ENCODE measurements at places on chromosomes 3 and 15. TPM values are rescaled to one million over a fixed set of nuclear protein-coding genes. Genes with fewer than 3 reads are reported as not detected.

DNA sequence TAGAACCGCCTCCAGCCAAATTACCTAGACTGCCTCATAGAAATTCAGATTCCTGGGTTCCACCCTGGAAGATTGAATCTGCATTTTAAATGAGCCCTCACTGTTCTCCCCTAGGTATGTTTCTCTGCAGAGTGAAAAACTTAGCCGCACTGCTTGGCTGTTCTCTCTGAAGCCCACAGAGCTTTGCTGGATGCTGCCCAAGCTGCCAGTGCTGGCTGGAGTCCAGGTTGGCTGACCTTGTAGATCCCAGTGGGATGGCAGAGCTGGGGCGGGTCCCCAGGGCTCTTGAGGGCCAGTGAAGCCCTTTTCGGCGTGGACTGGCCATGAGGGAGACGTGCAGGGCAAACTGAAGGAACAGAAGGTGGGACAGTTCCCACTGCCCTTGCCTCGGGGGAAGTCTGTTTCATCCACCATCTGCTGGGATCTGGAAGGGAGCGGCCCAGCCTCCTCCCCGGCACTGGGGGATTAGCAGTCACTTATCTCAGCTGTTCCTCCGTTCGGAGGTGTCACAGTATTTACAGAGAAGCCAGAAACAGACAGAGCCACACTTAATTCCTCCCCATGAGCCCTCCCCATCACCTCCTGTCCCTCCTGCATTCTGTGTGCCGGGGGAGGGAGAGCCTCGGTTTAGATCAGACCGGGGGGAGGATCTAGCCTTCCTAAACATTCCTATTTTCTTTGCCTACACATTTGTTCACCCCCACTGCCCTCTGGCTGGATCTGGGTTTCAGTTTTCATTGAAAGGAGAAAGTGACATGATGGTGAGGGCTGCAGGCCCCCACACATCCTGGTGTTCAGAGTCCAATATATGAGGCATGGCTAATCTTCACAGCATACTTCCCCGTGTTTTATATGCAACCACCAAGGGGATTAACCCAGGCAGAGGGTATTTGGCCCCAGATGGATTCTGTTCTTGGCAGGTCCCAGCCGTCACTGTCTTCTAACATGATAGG is 4.1 kb upstream of the ACTC1 start:
- no peak for DNase-seq

DNA sequence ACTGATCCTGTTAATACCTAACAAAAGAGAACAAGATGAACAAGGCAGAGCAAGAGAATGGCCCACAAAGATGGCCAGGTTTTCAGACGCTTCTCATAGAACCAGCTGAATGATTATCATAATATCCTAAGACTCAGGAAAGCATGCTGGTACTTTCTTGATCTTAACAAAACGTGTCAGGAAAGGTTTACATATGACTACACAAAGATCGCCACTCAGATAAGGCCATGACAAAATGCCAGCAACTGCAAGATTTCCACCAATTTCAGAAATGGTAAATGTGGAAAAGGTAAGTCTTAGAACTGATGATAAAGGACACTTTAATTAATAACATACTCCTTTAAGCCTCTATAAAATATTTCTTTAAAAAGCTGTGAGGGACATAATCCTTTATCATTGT is 108.8 kb downstream of the DLG1 start:
- DNase-seq, result no peak

- no peak for DNase-seq
Measured at GRCh38 chr15:96328181-96328876, 2.2 kb upstream of the NR2F2 start.

DNA sequence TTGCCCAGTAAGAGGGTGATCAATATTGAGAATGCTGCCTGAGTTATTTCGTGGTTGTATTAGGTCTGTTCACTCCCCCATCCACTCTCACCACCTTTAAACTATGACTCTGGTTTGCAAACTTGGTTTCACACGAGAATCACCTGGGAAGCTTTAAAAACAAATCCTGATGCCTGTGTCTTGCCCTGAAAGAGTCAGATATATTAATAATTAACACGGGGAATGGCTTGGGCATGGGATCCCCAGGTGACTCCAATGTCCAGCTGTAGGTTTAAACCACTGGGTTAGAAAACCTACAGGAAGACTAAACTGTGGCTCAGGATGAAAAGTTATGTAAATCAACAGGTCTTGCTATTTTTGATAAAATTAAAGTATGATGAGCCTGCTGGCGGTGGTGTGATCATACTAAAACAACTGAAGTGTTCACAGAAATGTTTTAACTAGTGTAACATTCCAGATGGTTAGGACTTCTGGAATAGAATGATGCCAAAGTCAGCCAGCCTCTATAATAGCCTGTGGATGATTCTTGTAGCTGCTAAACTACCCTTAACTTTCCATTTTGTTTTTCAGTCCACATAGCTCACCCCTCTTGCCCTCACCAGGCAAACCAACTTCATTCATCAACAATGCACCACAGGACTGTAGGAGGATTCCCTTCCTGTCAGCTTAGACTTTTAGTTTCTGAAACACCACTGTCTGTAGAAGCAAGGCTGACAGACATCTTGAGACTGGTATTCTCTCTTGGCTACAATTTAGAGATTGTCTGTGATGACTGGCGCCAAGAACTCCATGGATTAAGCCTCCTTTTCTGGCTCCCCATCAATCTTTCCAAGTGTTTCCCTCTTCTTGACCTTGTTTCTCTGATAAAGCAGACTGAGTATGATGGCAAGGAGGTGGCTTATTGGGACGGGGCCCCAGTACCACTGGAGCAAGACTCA is 119.1 kb upstream of the ADAMTS9 start:
- no peak for DNase-seq

- no peak for DNase-seq
Measured at GRCh38 chr3:143650827-143651226, 197.4 kb downstream of the SLC9A9 start.

Gene TP63
- total RNA-seq, result 0.33 TPM

DNA sequence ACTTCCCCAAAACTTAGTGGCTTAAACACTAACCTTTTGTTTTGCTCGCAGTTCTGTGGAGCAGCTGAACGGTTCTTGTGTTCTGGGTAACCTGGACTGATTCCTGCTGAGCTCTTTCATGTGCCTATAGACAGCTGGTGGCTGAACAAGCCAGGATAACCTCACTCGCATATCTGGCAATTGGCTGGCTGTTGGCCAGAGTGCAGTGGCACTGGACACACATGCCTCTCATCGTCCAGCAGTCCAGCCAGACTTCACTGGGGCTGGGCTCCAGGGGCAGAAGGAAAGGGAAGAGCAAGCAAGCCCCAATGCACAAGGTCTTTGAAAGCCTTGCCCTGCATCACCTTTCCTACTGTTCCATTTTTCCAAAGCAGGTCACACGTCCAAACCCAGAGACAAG is 53.6 kb upstream of the GATA2 start:
- no peak for DNase-seq

Gene SLC12A1
- total RNA-seq, result not detected

DNA sequence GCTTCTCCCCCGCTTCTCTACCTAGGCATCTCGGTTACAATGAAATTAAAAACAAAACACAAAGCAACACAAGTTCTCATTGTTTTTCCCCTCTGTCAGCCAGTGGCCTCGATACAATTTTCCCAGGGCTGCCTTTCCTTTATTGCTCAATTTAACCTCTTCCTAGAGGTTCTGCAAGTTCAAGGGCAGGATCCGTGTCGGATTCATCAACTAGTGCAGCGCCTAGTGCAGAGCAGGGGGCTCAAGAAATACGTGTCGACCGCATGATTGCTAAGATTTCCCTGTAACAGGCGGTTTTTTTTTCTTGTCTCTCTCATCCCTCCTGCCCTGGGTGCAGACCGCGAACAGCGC is 1.4 kb upstream of the BHLHE40 start:
- DNase-seq, result no peak

Data from activated CD4-positive, alpha-beta T cell treated with anti-CD3 and anti-CD28 coated beads for 36 hours (primary cell).